Cortex of kidney (tissue), 1 donor: ENCODE measurements at places on chromosomes 7 and 10.

DNA sequence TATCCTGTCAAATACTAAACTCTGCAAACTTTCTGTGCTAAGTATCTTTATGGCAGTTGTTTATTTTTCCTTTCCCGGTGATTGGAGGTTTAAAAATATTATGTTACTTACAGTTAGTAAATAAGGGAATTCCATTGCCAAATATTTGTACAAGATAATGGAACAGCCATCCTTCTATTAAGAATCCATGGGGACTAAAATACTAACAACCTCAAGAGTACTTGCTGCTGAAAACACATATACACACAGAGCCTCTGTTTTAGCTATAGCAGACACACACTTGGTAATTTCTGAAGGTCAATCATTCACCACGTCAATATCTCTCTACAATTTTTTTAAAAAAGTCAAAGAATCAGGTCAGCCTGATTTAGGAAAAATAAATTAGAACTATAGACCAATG lies 32.4 kb downstream of the TSPAN12 start:
- no peak for DNase-seq

- DNase-seq = no peak
Observed at GRCh38 chr10:43942096-43942850, 293.6 kb upstream of the ZNF32 start.

GRCh38 chr7:64758151-64758550 lies 36.1 kb upstream of the ZNF138 start:
- DNase-seq = no peak

DNA sequence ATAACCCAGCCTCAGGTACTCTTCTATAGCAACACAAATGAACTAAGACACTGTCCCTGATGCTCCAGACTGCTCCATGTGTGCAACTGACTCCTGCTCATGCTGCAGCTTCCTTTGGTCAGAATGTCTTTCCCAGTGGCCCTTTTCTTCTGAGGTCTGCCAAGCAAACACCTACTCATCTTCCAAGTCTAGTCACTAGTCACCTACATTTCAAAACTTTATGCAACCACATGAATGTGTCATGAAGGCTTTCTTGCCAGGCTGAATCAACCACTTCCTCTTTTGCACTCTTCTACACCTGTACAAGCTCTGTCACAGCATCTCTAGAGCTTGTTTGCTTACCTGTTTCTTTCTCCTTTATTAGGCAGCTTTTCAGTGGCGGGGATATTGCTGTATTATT lies 75.8 kb downstream of the LSMEM1 start:
- DNase-seq = no peak

DNA sequence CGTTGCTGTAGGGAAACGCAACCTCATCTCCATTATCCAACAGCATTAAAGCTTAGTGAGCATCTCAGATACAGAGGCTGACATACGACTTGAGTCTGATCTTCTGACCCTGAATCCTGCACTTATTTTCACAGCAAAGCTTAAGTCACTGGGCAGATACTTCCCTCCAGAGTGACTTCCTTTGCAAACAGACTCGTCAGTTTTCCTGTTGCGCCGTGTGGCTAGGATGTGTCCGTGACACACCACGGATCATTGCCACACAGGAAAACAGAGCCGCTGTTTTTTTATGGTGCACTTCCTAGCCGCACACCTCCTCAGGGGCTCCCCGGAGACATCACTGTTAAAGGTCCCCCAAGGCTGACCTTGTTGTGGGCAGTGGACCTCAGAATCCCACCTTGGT lies 94.9 kb upstream of the MKI67 start:
- no peak for DNase-seq

DNA sequence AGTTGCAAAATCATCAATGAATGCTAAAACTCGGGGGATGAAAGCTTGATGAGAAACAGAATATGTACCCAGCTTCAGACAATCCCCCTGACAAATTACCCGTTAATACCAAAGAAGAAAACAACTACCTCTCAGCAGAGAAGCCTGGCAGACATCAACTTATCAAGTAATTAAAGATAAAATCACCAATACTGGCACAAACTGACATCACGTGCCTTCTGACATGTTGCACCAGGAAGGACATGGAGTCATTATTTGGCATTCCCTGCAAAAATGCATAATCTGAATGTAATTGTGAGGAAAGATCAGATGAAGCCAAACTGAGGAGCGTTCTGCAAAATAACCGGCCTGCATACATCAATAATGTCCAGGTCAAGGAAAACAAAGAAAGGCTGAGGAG lies 7.7 kb downstream of the SLIT1 start:
- DNase-seq = no peak

DNA sequence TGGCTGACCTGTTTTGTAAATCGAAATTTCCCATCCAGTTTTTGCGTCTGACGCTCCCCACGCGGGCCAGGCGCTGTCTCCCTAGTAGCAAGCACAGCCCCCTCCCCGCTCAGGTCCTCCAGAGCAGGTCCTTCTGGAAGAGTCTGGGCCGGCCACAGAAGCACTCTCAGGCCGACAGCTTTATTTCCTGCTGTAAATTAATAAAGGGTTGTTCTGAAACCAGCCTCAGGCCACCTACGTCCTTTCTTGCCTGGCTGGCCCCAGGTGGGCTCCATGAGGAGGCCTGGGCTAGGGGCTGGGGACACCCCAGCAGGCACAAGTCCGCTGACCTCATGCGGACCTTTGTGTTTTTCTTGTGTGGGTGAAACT lies 35.2 kb downstream of the CAMK2B start:
- no peak for DNase-seq

DNA sequence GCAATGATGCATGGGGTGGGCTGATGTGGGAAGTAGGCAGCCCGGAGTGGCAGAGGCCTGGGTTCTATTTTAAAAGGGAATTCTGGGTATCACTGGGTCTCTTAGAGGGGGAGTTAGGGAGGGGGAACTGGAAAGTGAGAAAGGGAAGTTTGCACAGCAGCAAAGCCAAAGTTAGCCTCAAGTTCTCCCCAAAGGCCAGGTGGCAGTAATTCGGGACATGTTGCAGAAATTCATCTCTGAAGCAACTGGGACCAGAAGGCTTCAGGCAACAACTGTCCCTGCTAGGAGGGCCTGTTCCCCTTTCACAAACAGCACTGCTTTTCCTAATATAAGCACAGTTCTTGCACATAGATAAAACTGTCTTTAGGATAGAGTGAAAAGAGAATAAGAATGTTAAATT lies 67.4 kb downstream of the NOD1 start:
- no peak for DNase-seq

GRCh38 chr7:114519240-114519639 lies 104.6 kb downstream of the FOXP2 start:
- no peak for DNase-seq

DNA sequence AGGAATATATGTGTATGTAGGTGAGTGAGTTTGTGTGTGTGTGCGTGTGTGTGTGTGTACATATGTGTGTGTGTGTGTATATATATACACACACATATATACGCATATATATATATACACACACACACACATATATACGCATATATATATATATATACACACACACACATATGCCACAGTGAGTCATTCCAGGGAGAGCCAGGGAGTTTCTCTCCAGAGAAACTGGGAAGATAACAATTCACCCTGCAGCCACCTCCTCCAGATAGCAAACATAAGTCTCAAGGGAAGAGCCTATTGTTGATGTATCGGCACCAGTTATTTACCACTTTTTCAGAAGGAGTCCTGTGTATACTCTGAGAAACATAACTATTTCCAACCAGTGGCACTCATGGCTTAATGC lies 102.3 kb upstream of the STK17A start:
- DNase-seq = no peak

DNA sequence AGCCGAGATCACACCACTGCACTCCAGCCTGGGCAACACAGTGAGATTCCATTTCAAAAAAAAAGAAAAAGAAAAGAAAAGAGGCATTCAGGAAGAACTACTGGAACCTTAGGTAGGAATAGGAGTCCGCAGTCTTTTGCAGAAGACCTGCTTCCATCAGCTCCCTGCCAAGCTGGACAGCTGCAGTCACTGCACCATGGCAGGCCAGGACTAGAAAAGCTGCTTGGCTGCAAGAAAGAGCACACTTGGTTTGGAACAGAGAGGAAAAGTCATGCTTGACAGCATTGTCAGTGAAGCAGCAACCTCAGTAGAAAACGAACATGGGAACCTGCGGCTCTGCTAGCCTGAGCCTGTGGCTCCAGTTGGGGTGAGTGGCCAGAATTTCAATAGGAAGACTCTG lies 104.3 kb downstream of the MARCHF5 start:
- DNase-seq = no peak

DNA sequence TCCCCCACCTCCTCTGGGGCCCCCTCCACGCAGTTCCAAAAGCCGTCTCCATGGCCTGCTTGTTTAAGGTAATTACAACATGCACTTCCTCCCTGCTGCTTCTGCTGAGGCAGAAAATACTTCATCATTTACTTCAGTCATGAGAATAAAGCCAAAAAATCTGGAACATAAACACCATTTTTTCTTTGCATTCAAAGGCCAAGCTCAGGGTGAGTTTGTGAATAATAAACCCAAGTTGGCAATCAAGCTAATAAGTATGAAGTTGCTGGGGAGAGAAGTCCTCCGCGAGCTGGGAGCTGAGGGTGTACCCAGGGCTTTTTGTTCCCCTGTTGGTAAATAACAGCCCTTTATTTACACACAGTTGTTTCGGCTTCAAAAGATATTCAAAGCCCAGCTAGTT lies 70.5 kb downstream of the FAM204A start:
- no peak for DNase-seq

GRCh38 chr10:63252095-63252762 lies 119.1 kb downstream of the NRBF2 start:
- DNase-seq = no peak

DNA sequence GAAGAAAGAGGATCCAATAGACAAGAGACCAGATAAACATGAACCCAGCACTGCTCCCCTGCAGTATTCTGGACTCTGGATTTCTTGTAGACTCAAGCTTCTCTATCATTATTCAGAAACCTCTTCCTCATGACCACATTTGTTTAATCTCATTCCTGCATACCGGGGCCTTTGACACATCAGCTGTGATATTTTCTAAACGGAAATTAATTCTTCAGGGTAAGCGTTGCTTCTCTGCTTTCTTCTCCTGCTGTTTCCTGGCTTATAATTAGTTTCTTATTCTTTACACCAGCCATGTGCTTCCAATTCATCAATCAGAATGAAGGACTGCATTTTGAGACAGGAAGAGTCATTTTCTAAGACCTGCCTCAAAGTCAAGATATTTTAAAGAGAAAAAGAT lies 54.2 kb upstream of the TARP start:
- DNase-seq = no peak

DNA sequence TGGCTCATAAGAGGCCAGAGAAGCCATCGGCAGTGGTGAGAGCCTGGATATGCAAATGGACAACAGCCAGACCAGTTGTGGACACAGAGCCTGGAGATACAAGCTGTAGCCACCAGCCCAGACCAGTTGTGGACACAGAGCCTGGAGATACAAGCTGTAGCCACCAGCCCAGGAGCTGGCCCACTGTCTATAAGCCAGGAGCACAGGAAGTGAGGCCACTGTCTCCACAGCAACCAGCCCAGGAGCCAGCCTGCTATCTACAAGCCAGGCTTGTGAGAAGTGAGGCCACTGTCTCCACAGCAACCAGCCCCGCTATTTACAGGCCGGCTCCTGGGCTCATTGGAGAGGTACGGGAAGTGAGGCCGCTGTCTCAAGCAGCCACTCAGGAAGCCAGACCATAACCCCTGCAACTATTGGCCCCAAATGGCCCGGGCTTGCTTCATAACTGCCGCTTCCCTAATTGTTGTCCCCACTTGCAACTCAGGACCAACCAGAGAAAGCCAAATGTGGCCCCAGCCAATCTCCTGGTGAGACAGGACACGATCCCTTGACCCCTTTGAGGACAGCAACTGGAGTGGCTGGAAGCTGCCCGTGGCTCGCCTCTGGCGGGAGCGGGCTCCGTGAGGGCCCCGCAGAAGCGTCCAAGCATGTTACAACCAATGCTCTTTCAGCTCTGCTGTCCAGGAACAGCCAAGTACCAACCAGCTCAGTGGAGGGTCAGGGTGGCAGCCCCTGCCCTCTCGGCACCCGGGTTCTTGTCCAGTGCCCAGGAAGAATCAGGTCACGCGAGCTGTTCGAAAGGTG lies 44.1 kb upstream of the CNPY1 start:
- no peak for DNase-seq

DNA sequence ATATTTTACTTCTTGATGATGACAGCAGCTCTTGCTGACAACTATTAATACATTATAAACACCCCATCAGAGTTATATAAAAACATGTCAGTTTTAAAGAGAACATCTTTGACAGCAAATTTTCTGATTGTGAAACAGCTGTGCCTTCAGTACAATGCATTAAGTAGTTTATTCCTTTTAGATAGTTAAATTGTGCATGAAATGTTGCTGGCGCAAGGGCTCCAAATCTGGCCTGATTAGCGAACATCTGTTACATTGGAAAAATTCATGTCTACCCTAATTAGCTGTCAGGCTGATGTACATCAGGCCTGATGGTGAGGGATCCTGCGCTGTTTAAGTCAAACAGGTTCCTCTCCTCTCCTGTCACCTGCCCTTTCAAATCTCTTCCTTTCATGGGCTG lies 171.9 kb upstream of the SP8 start:
- DNase-seq = no peak

- DNase-seq = no peak
Observed at GRCh38 chr7:112205343-112206237, 609 bp downstream of the DOCK4 start.

DNA sequence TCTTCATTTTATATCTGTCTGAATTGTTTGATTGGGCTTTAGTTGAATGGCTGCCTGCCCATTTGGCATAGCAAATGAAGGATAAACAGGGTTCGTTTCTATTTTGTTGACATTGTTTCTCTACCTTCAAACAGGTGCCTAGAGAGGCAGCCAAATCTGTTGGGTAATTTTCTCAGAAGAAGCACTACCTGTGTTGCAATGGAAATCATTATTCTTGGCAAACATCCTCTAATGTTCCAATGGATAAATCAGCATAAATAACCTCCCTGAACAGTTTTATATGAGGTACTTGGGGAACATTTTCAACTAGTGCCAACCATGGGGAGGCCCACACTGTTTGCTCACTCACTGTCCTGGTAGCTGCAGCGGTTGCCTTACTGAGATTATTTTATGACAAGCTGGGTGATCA lies 64.4 kb upstream of the PLPP4 start:
- no peak for DNase-seq

DNA sequence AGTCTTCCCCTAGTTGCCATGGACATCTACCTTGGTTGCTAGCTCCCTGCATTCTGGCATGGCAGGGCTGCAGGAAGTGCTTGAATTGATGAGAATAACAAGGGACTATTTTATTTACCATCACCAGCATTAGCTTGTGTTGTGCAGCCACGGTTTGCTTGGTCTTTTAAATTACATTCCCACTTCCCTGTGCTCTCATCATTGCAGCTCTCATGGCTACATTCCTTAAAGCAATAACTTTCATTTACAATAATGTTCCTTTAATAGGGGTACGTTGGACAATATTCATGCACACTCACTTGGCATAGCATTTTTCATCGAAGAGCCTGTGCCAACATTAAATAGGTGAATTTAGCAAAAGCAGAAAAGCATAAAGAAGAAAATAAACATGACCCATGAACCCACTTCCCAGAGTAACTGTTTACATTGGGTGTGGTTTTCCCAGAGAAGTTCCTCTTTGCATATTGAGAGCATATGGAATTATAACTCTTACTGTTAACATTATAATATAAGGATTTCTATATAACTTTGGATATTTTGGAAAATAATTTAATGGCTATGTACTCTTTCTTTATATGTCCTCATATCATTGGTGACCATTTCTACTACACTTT lies 113.2 kb upstream of the VWC2 start:
- DNase-seq = no peak

- no peak for DNase-seq
Observed at GRCh38 chr7:46198701-46199100, 277.6 kb upstream of the IGFBP3 start.
